ENCODE measurements at places on chromosomes 3 and 15.

- DNase-seq, result no peak
Measured at GRCh38 chr3:99862208-99862607, 44.5 kb downstream of the CMSS1 start.

DNA sequence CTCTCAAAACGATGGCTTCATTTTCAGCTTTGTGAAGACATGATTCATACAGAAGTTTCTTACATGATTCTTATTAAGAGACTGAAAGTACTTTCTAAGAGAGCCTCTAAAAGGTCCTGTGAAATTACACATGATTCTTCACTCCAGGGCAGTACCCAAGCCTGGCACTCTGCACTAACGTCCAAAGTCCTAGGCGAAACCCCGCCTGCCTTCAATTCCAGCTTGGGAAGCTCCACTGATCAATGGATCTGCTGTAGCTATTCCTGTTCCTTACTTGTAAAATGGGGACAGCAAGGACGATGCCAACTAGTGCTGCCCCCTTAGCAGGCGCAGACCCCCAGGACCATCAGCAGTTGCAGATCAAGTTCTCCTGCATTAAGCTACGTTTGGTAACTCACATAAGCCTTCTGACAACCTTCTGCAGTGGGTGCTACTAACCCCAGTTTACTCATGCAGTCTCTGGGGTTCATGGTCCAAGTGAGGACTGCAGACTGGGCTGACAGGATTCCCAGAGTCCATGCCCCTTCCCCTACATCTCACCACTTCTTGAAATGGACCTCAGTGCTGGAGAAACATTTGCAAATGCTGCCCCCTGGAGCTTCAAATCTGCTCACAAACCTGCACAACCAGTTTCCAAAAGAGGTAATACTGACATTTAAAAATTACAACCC is 10.6 kb downstream of the CHCHD4 start:
- no peak for DNase-seq

DNA sequence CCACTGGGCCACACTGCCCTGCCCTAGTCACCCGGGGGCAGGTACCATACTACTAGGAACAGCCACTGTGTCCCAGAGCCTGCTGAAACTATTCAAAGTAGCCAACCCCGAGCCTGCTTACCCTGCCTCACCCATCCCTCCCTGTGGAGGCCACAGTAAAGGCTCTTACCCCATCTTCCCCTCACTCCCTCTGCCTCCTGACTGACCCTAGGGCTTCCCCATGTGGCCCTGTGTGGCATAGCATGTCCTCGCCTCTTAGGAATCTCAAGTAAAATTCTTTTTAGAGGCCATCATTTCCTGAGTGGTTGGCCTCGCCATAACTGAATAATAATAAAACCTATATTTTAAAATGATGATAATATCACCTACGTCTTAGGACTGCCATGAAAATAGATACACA is 112.2 kb upstream of the SLC6A11 start:
- DNase-seq, result peak; percentile 43

GRCh38 chr3:72270072-72270681 is 485.2 kb upstream of the PROK2 start:
- peak; percentile 96 for DNase-seq

- no peak for DNase-seq
Measured at GRCh38 chr3:157769378-157769777, 266.2 kb upstream of the VEPH1 start.

DNA sequence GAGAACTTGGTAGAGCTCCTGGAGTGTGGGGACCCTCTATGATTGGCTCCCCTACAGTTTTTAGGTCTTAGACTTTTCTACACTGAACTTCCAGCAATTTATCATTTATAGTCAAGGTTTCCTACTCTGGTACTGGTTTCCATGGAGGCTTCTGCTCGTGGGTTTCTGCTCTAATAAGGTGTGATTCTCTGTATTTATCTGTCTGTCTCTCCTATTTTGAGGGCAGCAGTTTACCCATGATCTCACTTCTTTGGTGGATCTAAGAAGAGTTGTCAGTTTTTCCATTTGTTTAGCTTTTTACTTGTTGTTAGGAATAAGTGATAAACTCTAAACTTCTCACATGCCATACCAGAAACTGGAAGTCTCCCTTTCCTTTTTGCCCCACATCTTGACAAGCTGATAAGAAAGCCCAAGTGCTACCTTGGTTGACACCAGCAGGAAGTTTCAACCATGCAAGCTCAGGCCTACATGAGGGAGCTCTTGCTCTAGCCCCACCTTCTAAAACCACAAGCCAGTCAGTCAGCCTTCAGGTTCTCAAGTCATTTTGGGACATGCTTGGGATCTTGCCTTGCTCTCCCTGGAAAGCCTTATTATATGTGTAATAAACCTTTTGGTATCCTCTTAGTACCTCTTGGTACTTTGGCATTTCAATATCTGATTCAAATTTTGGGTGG is 10.0 kb downstream of the TIMMDC1 start:
- no peak for DNase-seq

GRCh38 chr15:70976851-70977250 is 84.2 kb downstream of the LRRC49 start:
- DNase-seq, result no peak

DNA sequence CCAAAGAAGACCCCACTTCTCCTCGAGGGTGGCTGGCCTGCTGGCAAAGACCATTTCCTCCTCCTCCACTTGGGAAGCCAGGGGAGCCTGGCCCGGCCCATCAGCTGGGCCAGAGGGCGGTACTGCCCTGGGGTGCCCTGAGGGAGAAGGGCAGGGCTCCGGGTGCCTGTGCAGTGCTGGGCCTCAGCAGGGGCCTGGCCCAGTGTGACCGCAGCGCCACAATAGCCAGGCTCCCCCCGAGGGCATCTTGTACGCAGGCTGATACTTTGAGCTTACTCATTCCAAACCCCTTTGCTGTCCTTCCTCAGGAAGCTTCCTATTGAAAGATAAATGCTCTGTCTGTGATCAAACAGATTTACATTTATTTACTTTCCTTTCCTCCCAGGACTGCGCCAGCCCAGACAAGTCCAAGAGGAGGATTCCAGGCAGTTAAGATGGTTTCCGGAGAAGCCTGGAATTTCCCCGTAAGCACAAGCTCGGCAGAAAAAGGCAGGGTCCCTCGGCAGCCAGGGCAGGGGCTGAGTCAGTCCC is 240.1 kb downstream of the XXYLT1 start:
- no peak for DNase-seq

GRCh38 chr3:182284793-182285192 is 508.5 kb upstream of the ATP11B start:
- DNase-seq, result no peak

DNA sequence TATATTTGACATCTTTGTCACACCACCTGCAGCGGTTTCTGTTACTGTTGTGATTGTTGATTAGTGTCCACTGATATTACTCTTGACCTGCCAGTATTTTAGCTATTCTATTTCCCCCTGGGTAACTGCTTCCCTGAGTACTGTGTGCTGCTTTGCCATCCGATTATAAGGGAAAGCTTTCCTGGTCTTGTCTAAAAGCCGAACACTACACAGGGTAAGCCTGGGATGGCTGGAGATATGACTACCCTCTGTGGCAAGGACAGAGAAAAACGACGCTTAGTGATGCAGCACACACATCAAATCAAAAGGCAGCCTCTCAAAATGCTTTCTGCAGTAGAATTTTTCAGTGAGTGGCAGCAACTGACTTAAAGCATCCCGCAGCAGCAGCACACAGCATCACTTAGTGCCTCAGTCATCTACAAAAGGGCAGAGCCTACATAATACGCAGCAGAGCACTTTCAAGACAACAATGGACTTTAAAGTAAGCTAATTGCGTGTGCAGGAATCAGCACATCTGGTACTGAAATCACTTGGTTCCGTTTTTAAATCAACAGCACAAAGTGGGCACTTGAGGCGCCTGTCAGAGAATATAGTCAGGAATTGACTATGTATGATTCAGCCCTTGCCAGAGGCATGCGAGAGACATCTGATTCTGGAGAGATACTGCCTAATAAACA is 656.3 kb upstream of the TGFBR2 start:
- DNase-seq, result no peak

GRCh38 chr3:114839476-114839875 is 307.6 kb downstream of the ZBTB20 start:
- DNase-seq, result no peak

DNA sequence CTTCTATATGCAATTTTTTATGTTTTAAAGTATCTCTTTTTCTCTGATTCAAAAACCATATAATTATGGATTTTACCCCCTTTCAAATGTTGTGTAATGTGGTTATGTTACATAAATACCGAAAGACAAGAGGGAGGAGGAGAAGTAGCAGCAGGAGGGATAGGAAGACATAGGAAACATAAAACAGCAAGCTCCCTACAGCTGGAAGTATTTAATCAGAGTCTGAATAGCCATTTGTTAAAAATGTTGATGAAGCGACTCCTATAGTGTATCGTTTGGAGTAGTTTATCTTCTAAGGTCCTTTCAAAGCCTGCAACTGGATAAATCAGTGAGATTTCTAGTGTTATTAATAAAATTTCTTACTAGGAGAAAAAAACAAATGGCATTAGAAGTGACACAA is 598.1 kb upstream of the GOLIM4 start:
- DNase-seq, result no peak

DNA sequence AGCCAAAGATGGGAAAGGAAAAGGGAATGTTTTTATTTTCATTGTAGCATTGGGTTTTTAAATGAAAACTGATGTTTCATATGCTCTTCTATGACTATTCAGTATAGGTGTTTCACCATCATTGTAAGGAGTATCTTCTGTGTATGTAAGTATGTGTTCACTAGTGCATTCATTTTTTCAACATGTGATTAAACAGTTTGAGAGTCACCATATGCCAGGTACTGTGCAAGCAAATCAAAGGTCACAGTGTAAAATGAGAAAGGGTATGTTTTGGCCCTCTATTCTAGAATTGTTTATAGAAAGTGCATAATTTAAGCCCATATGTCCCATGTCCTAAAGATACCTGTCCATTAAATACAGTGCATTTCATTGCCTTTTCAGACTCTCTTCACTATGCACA is 207.2 kb downstream of the ZBTB20 start:
- no peak for DNase-seq

DNA sequence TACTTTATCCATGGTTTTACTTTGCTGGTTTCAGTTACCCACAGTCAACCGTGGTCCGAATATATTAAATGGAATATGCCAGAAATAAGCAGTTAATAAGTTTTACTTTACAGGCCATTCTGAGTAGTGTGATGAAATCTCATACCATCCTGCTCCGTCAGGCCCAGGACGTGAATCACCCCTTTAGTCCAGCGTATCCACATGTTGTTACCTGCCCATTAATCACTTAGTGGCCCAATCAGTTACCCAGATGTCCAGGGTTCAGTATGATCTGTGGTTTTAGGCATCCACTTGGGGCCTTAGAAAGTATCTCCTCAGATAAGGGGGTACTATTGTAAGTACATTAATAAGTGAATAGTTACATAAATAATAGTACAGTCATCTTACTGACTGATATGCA is 88.0 kb downstream of the TTBK2 start:
- no peak for DNase-seq

DNA sequence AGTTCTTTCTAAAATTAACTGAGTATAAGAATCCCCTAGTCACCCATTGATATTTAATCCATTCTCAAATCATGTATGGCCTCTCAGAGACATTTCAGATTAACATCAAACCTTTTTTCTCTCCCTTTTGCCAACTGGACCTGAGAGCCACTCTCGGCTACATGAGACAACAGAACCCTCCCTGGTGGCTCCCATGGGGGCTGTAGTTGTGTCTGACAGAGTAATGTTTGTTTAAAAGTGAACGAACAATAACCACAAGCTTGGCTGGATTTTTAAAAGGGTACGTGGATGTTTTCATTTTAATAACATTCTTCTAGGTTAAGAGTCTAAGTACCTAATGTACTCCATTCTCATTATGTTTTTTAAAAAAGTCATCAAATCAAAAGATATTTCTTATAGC is 37.1 kb downstream of the P3H2 start:
- no peak for DNase-seq

GRCh38 chr15:89799011-89799911 is 15.4 kb downstream of the ANPEP start:
- no peak for DNase-seq

GRCh38 chr15:62985768-62986167 is 56.8 kb upstream of the TPM1 start:
- DNase-seq, result no peak

GRCh38 chr15:58447271-58448010 is 15.7 kb downstream of the LIPC start:
- DNase-seq, result peak; percentile 91

DNA sequence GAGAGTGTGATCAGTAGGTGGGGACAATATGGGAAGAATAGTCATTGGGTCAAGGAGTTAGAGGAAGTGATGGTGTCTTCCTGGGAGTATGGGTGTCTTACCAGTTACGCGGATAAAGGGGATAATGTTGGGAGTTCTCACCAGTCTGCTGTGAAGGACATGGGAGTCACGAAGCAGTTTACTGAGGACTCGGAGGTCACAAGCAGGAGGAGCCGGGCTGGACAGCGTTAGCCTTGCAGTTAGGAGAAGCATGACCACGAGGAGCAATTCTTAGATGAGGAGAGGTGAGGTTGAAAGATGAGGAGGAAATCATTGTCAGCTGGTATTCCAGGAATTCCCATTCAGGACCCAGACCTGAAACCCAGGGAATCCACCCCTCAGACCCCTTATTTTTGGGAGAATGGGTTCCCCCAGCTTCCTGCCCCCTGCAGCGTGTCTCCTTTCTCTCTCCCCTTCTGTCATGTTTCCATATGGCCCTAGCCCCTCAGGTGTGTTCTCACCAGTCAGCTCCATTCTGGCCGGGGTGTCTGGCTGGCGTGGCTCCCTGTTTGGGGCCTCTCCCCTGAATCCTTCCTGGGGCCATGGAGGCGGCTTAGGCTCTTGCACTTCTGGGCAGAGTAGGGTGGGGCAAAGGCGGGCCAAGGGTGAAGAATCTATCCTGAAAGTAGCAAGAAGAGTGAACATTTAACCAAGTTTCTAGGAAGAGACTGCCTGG is 2.1 kb downstream of the THPO start:
- no peak for DNase-seq

GRCh38 chr3:55180936-55181535 is 253.2 kb upstream of the LRTM1 start:
- peak; percentile 59 for DNase-seq

DNA sequence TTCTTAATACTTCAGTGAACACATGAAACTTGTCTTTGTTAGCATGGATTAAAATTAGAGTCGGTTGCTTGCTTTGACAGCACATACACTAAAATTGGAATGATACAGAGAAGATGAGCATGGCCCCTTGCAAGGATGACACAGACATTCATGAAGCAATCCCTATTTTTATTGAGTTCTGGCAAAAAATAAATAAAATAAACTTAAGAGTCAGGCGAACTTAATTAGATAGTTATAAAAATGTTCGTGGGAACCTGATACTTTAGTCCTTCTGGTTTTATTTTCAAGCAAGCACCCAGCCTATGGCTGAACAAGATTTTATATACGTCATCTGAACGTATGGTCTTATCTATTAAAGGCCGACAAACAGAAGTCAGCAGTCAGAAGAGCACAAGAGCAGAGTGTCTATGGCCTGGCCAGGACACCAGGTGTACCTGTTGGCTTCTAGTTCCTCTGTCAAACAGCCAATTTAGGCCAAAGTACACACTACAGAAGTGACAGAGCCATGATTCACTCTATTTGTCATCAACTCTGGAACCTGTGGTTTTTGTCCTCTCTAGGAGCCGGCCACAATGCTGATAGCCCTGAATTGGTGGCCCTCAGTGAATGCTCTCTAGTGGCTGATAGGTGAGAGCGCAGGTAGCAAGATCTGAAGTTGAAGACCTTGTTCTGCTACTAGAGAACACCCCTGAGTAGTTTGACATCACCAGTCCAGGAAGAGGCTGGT is 64.3 kb downstream of the LEO1 start:
- peak; percentile 5 for DNase-seq

- DNase-seq, result no peak
Measured at GRCh38 chr3:14810801-14811661, 7.7 kb upstream of the FGD5 start.

GRCh38 chr3:19901918-19902317 is 32.1 kb downstream of the EFHB start:
- DNase-seq, result peak; percentile 46

- DNase-seq, result no peak
Measured at GRCh38 chr3:19399356-19399755, 251.0 kb downstream of the KCNH8 start.

Measured in suppressor macrophage (primary cell).